ENCODE measurements at places on chromosomes 3 and 15. TPM values are rescaled to one million over a fixed set of nuclear protein-coding genes. Genes with fewer than 3 reads are reported as not detected.

Gene FBXW12
- not detected for total RNA-seq

Gene TUSC7
- total RNA-seq, result not detected

DNA sequence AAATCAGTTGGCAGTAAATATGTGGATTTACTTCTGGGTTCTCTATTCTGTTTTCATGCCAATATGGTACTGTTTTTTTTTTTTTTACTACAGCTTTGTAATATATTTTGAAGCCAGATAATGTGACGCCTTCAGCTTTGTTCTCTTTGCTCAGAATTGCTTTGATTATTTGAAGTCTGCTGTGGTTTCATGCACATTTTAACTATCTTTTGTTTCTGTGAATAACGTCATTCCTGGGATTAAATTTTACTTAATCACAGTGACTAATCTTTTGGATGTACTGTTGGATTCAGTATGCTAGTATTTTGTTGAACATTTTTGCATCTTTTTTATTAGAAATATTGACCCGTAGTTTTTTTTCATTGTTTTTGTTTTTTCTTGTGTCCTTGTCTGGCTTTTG lies 576.5 kb downstream of the ZNF385D start:
- DNase-seq, result no peak

DNA sequence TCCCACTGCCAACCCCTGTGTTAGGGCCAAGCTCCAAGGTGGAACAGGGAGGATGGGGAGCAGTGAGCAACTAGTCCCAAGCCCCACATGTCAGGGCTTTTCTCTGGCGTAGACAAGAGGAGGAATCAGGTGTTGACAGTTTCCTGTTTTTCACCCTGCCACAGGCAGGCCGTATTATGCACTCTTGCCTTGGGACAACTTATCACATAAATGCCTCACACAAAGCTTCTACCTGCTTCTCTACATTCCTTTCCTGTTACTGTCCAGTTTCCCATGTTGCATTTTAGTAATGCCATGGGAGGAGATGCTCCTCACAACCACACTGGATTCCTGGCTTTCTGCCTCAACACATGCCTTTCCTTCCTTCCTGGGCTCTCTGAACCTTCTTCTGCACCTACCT lies 381.2 kb upstream of the ATP11B start:
- DNase-seq, result no peak

DNA sequence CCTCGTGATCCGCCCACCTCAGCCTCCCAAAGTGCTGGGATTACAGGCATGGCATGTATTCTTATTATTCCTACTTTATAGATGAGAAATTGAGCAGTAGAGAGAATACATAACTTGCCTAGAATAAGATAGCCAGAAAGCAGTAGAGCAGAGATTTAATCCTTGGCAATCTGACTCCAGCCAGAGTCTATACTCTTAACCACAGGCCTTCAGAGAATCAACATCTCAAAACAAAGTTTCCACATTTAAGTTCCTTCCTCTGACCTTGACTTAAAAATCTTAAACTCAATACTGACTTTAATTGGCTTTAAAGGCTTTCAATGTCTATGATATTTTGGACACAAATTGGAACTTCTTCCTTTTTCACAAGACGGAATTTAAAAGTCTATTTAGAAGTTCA lies 37.1 kb downstream of the ZNF106 start:
- no peak for DNase-seq

Gene OGG1
- total RNA-seq, result 27.2 TPM

Gene P2RY13
- 2.0 TPM for total RNA-seq

DNA sequence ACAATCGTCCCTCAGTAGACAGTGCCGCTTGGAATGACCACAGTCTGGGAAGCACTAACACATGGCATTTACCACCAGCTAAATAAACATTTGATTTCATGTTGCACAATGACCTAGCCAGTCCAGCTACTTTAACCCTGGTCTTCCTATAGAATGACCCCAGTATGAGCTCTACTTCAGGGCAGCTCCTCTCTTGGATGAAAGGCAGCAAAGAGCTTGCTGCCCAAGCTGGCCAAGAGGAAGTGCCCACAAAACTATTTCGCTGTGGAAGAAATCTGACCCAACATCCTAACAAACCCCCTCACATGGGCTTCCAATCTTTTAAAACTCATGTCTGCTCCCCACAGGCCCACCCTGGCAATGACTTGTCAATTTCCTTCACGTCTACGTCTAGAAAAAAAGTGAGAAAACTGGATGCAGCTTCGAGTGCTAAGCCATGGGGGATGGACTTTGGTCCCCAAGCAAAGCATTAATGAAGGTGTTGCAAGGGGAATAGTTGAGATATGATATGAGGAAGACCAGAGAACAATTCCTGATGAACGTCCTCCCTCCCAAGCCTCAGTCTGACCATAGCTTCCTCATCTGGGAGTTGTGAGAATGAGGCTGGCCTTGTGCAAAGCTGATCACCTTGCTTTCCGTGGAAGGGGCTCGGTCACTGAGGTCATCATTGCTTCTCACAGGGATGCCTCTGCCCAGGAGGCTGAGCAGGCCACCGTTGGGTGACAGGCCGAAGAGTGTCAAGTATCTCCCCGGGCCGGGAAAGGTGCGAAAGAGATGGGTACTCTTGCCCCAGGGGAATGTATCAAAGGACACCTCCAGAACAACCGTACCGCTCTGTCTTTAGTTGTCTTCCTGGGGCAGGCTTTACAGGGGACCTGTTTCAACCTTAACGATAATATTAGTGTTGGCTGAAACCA lies 964 bp downstream of the SLC25A20 start:
- DNase-seq, result no peak

Gene UQCRC1
- 337 TPM for total RNA-seq

- no peak for DNase-seq
Measured at GRCh38 chr15:72907733-72908132, 124.2 kb upstream of the ADPGK start.

- no peak for DNase-seq
Measured at GRCh38 chr3:151579571-151580270, 118.9 kb upstream of the IGSF10 start.

DNA sequence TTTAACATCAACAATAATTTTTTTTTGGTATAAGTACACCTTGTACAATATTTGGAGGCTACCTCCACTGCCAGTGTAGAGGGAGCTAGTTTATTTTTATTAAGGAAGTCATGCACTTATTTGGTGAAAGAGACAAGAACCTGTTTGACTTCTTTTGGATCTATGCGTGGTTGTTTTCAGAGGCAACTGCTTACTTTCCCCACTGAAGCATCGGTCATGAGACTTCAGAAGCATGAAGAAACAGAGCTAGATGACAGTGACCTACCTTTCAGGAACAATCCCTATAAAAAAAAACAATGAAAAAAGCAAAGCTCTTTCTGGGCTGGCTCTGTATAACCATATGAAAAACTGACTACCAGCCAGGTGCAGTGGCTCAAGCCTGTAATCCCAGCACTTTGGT lies 20.0 kb upstream of the ZNF148 start:
- no peak for DNase-seq
